ENCODE measurements at places on chromosomes 16 and 17. TPM values are rescaled to one million over a fixed set of nuclear protein-coding genes. Genes with fewer than 3 reads are reported as not detected.

GRCh38 chr16:84040226-84040822 is 2.3 kb downstream of the SLC38A8 start:
- peaks cover 5% of the 10 kb centered on the region for H3K4me1 ChIP-seq
- H3K36me3 ChIP-seq: no peaks in the 10 kb centered on the region
- no peak overlapping the region for H3K4me3 ChIP-seq
- H3K27me3 ChIP-seq: peaks cover 53% of the 10 kb centered on the region
- DNase-seq: no peak
- no peak overlapping the region for H3K27ac ChIP-seq

- no peak overlapping the region for H3K4me3 ChIP-seq
- no peaks in the 10 kb centered on the region for H3K27me3 ChIP-seq
- no peak overlapping the region for H3K27ac ChIP-seq
- DNase-seq: peak; percentile 52
- peaks cover 16% of the 10 kb centered on the region for H3K36me3 ChIP-seq
These were observed 18.3 kb downstream of the COQ7 start for GRCh38 chr16:19085679-19086200.

DNA sequence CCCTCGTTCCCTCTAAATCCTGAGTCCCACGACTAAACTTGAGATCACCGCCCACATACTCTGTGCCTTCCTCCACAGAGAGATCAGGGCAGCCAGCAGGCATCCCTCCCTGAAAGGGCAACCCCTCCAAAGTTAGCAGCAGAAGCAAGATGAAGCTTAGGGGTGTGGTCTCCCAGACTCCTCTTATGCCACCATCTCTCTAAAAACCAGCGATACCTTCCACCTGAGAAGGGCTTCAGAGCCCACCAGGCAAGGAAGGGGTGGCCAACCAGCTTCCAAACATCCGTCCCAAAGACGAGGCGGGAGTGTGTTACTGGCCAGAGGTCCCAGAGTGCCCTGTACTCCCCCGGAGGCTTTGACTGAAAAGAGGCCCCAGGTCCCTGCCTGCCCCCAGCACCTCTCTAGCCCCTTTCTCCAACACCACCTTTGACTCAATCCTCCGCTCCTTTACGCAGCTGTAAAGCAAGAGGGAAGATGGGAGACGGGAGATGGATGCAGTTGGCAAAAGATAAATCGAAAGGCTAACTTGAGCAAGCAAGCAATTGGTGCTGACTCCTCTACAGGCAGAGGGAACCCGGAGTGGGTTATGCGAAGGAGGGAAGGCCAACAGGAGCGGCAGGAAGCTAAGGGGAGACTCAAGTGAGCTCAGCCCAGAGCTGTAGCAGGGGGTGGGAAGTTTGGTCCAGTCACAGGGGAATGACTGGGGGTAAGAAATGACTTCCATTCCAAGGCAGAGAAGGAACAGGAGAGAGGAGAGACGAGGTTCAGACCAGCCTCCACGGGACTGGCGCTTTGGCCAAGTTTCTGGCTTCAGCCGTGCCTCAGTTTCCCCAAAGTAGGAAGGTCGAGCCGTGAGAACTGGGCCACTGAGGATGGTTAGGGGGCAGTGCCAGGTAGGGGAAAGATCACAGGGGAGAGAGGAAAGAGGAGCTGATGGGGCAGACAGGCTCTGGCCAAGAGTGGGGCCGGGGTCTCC is 1.0 kb downstream of the ST3GAL2 start:
- no peak for DNase-seq
- H3K36me3 ChIP-seq: no peaks in the 10 kb centered on the region
- peak overlapping the region; percentile 67 for H3K27ac ChIP-seq
- H3K4me3 ChIP-seq: peak overlapping the region; percentile 77

The KRTAP2-3 gene
- not detected for polyA plus RNA-seq

DNA sequence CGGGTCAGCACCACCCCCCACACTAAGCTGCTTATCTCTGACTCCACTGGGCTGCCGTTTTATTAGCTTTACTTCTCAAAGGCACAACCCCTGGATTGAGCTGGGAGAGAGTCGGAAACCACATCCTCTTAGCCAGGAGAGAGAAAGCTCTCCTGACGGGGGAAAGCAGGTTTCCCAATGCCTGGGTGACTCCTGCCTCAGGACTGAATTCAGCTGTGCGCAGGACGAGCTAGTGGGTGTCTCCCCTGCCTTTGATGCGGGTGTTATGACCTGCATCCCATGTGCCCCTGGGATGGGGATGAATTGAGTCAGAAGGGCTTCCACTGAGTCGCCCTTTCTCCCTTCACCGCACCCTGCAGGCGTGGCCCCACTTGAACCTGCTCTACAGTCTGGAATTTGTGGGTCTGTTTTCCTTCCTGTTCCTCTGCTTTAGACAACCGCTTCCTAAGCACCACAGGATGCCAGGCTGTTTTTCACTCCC is 819.2 kb upstream of the EEF2KMT start:
- DNase-seq: no peak
- no peaks in the 10 kb centered on the region for H3K36me3 ChIP-seq
- H3K27me3 ChIP-seq: no peaks in the 10 kb centered on the region
- H3K4me3 ChIP-seq: no peak overlapping the region
- H3K27ac ChIP-seq: no peak overlapping the region
- H3K4me1 ChIP-seq: no peaks in the 10 kb centered on the region

- H3K27ac ChIP-seq: no peak overlapping the region
- no peak for DNase-seq
- H3K4me3 ChIP-seq: no peak overlapping the region
- H3K36me3 ChIP-seq: no peaks in the 10 kb centered on the region
- peaks cover 40% of the 10 kb centered on the region for H3K4me1 ChIP-seq
These were observed 30.9 kb downstream of the WSB1 start for GRCh38 chr17:27324771-27325339.

- no peaks in the 10 kb centered on the region for H3K27me3 ChIP-seq
- peak; percentile 88 for DNase-seq
- no peaks in the 10 kb centered on the region for H3K36me3 ChIP-seq
These were observed 3.2 kb upstream of the NLRP1 start for GRCh38 chr17:5587438-5588032.

DNA sequence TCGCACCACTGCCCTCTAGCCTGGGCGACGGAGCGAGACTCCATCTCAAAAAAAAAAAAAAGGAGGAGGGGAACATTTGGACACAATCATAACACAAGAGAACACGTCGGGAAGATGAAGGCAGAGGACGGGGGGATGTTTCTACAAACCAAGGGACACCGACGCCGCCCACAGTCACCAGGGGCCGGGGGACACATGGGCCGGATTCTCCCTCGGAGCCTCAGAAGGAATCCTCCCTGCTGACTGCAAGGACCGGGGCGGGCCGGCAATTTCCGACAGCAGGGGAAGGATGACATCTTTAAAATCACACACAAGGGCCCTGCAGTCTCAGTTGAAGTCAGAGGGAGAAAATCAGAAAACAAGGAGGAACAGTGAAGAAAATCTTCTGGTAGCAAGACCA is 8.1 kb upstream of the CHMP6 start:
- peaks cover 7% of the 10 kb centered on the region for H3K4me1 ChIP-seq
- H3K4me3 ChIP-seq: no peak overlapping the region
- H3K27ac ChIP-seq: peak overlapping the region; percentile 75
- peaks cover 37% of the 10 kb centered on the region for H3K27me3 ChIP-seq

The MARVELD3 gene
- polyA plus RNA-seq: 2.1 TPM

- no peaks in the 10 kb centered on the region for H3K27me3 ChIP-seq
- H3K4me3 ChIP-seq: no peak overlapping the region
- H3K27ac ChIP-seq: no peak overlapping the region
- peak; percentile 65 for DNase-seq
- peaks cover 8% of the 10 kb centered on the region for H3K36me3 ChIP-seq
These were observed 1.1 kb downstream of the CHRNE start for GRCh38 chr17:4901648-4902344.

The TMEM114 gene
- polyA plus RNA-seq: not detected

DNA sequence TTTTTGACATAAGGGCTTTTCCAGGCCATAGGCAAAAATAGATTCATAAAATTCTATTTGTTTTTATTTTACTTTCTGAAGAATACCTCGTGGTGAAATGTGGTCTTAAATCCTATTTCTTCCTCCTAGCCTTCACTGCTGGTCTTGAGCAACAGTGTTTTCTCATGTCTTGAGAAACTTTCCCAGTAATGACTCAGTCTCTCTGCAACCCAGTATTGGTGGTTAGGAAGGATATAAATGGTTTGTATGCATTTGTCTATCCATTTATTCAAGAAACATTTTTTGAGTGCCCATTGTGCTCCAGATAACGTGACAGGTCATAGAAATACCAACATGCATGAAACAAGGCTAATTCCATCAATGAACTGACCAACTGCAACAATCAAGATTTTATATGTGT is 213.9 kb downstream of the TMEM114 start:
- no peak overlapping the region for H3K4me3 ChIP-seq
- no peaks in the 10 kb centered on the region for H3K36me3 ChIP-seq
- H3K27me3 ChIP-seq: no peaks in the 10 kb centered on the region
- no peaks in the 10 kb centered on the region for H3K4me1 ChIP-seq

- peaks cover 22% of the 10 kb centered on the region for H3K4me1 ChIP-seq
- no peak for DNase-seq
- H3K4me3 ChIP-seq: no peak overlapping the region
- no peaks in the 10 kb centered on the region for H3K36me3 ChIP-seq
- H3K27me3 ChIP-seq: no peaks in the 10 kb centered on the region
These were observed 22.5 kb downstream of the XPO6 start for GRCh38 chr16:28189245-28189644.

The BIRC5 gene
- 10.1 TPM for polyA plus RNA-seq

The TBC1D3G gene
- not detected for polyA plus RNA-seq

- H3K27ac ChIP-seq: no peak overlapping the region
- peak; percentile 54 for DNase-seq
- no peaks in the 10 kb centered on the region for H3K4me1 ChIP-seq
- no peaks in the 10 kb centered on the region for H3K36me3 ChIP-seq
These were observed 104.7 kb upstream of the CDH13 start for GRCh38 chr16:82522026-82522425.

DNA sequence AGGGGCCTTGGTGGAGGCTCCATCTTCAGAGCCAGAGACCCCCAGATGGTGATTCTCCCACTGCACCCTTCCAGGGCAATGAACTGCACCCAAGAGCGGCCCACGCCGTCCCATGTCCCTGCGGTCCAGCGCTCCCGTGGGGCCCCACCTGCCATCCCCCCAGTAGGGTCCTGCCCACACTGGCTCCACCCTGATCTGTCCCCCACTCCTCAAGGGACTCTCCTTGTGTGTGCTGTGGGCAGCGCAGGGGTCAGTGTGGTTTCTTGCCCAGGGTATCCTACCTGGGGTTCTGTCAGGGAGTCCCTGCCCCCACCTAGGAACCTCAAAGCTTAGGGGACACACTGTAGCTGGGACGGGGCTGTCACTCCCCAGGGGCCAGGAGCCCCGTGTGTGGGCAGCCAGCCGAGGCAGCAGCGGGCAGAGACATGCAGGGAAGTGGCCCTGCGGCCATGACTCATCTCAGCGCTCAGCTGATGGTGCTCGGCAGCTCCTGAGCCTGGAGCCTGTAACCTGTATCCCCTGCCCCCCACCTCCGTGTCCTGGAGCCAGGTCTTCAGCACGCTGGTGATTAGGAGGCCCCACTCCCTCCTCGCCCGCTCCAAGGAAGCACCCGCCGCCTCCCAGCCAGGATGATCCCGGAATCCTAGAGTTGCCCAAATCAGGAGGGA is 35.7 kb upstream of the SSTR5 start:
- no peaks in the 10 kb centered on the region for H3K36me3 ChIP-seq
- H3K4me1 ChIP-seq: no peaks in the 10 kb centered on the region
- DNase-seq: no peak
- H3K4me3 ChIP-seq: no peak overlapping the region
- no peak overlapping the region for H3K27ac ChIP-seq

DNA sequence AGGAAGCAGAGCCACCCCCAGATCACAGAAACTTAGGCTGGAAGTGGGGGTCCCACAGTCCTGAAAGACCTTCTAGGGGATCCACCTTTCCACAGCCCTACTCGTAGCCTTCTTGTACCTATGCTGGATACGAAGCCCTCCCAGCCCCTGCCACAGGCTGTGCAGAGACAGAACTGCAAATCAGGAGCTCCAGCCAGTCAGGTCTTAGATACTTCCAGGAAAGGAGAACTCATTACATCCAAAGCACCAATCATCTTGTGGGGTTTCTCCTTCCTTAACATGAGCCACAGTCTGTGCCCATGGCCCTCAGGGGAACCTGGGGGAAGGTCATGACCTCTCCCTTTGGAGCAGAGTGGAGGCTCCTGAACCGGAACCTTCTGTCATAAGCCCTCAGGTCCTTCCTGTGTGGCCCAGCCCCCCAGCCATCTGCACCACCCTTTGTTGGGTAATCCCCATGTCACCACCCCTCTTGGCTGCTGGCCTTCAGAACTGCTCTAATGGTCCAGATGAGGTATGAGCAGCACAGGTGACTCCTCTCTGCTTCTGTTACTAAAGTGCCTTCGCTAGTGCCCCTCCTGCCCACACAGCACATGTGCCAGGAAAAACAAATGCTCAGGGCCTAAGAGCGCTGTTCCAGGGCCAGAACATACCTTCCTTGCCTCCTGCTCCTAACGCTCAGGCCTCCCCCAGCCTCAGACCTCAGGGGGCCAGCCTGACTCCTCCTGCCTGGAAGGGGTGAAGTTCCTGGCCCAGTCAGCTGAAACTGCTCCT is 14.6 kb downstream of the SRCIN1 start:
- no peak overlapping the region for H3K27ac ChIP-seq
- DNase-seq: no peak
- no peaks in the 10 kb centered on the region for H3K4me1 ChIP-seq
- H3K27me3 ChIP-seq: peaks cover 4% of the 10 kb centered on the region
- H3K4me3 ChIP-seq: no peak overlapping the region

GRCh38 chr17:142876-143784 is 5.8 kb downstream of the SCGB1C2 start:
- no peaks in the 10 kb centered on the region for H3K27me3 ChIP-seq
- H3K27ac ChIP-seq: no peak overlapping the region
- H3K4me3 ChIP-seq: no peak overlapping the region
- peaks cover 12% of the 10 kb centered on the region for H3K4me1 ChIP-seq

DNA sequence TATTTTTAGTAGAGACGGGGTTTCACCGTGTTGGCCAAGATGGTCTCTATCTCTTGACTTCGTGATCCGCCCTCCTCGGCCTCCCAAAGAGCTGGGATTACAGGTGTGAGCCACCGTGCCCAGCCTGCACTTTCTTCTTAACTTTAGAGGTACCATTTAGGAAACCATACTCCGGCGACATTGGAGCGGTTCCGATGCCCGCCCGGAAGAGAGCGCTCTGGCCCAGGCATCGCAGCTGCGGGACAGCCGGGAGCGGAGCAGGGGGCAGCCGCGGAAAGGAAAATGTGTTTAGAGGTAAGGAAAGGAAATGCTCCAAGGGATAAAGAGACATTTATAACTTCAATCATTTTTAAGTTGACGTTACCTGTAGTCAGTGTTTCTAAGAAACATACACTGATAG is 6.0 kb upstream of the HS3ST3B1 start:
- H3K36me3 ChIP-seq: no peaks in the 10 kb centered on the region
- H3K27ac ChIP-seq: no peak overlapping the region
- no peak for DNase-seq
- H3K4me3 ChIP-seq: no peak overlapping the region
- H3K4me1 ChIP-seq: peaks cover 31% of the 10 kb centered on the region

Data from stomach (tissue), 19 donors.